ENCODE measurements at places on chromosomes 12 and 14. TPM values are rescaled to one million over a fixed set of nuclear protein-coding genes. Genes with fewer than 3 reads are reported as not detected.

The MUCL1 gene
- total RNA-seq = not detected

The MYF5 gene
- total RNA-seq = not detected

The TSHR gene
- total RNA-seq = not detected

The TOMM20L gene
- total RNA-seq = not detected

The MANSC4 gene
- total RNA-seq = not detected

The ANO4 gene
- total RNA-seq = not detected

The CLEC6A gene
- not detected for total RNA-seq

The KERA gene
- total RNA-seq = not detected

The C1QL4 gene
- not detected for total RNA-seq

The HCAR3 gene
- total RNA-seq = not detected

The PRKD1 gene
- total RNA-seq = 8.9 TPM

The KRT72 gene
- not detected for total RNA-seq

The PRR4 gene
- 0.76 TPM for total RNA-seq

The TROAP gene
- 7.8 TPM for total RNA-seq

The DEGS2 gene
- under 0.01 TPM for total RNA-seq

All from vein endothelial cell (primary cell).